ENCODE measurements at places on chromosomes 6 and 20. TPM values are rescaled to one million over a fixed set of nuclear protein-coding genes. Genes with fewer than 3 reads are reported as not detected.

DNA sequence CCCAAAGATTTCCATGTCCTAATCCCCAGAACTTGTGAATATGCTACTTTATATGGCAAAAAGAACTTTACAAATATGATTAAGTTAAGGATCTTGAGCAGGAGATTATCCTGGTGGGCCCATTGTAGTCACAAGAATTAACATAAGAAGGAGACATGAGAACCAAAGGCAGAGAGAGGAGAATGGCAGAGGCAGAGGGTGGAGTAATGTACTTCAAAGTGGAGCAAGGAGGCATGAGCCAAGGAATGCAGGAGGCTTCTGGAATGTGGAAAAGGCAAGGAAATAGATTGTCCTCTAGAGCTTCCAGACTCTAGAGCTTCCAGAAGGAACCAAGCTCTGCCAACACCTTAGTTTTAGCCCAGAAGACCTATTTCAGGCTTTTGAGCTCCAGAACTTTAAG, 147.4 kb downstream of the MOXD1 start:
- no peaks in the 10 kb centered on the region for H3K27me3 ChIP-seq
- no peaks in the 10 kb centered on the region for H3K4me1 ChIP-seq
- DNase-seq: no peak

DNA sequence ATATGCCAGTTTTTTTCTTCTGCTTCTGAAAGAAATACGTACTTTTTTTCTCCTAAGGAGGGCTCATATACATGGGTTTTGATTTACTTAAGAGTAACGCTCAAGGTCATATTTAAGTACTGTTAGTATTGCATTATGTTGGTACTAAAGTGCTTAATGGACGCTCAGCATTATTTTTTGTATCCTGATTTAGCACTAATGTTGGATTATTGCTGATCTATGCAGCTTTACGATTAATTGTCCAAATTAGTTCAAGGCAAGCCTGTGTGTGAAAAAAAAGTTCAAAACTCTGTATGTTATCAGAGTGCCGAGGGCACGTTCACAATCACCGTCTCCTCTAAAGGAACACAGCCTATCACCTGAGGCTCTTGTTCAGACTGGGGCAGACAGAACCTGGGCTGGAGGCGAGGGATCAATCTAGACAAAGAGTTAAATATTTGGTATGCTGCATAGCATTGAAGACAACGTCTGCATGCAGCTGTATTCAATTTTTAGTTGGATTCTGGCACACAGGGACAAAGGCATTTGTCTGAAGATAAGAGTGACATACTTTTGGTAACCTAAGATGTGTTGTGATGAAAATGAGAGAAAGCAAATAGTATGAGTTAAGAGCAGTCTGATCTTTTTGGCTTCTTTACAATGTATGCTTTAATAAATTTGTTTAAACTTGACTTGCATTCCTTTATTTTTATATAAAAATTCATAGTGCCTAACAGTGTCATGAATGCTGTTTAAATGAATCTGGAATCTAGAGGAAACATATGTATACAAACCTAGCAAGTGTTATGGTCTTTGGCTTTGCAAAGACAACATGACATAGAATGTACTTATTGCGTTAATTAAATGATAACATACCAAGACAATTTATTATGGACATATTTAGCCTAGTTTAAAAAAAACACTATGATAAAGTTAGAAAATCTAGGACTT, 341.2 kb downstream of the SAMD5 start:
- no peaks in the 10 kb centered on the region for H3K4me1 ChIP-seq
- no peak overlapping the region for H3K4me3 ChIP-seq
- H3K27me3 ChIP-seq: no peaks in the 10 kb centered on the region

GRCh38 chr6:120279466-120280167, 930.1 kb upstream of the MAN1A1 start:
- no peak for DNase-seq
- no peak overlapping the region for H3K27ac ChIP-seq
- H3K4me3 ChIP-seq: no peak overlapping the region
- H3K36me3 ChIP-seq: no peaks in the 10 kb centered on the region

GRCh38 chr6:66948106-66948505, 1241.1 kb upstream of the EYS start:
- H3K36me3 ChIP-seq: no peaks in the 10 kb centered on the region
- no peak overlapping the region for H3K4me3 ChIP-seq
- H3K27ac ChIP-seq: no peak overlapping the region
- no peaks in the 10 kb centered on the region for H3K27me3 ChIP-seq

- DNase-seq: no peak
- no peaks in the 10 kb centered on the region for H3K4me1 ChIP-seq
- no peak overlapping the region for H3K4me3 ChIP-seq
- peaks cover 21% of the 10 kb centered on the region for H3K27me3 ChIP-seq
- H3K36me3 ChIP-seq: no peaks in the 10 kb centered on the region
- H3K27ac ChIP-seq: no peak overlapping the region
These were observed 8.5 kb upstream of the SPATS1 start for GRCh38 chr6:44333942-44334341.

DNA sequence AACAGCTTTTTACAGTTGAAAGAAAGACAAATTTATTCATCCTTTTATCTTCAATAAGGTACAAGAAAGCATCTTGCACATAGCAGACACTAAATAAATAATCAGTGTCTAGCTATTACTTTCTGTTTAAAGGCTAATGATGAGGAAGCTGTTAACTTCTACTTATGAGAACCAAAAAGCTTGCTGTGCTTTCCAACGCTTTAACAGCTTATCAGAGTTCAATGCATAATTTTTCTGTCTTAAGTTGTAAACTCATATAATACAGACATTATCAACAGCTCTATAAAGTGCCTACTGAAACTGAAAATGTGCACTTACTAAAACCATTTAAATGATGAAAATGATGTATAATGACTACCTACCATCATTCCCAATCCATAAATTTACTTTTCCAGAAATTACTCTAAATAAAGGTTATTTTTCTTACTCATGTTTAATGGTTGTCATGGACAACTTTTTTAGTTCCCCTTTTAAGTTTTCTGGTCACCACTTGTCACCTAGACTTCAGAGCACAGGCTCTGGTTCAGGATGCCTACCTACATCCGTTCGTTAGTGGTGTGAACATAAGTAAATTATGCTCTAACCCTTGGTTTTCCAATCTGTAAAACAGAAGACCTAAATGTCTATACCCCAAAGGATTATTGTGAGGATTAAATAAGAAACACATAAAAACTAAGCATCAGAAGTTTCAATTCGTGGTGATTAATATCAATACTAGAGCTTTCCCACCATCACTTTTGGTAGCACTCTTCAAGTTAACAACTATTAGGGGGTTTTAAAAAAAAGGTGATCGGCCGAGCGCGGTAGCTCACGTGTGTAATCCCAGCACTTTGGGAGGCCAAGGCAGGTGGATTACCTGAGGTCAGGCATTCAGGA, 8.0 kb downstream of the PNISR start:
- no peak overlapping the region for H3K27ac ChIP-seq
- H3K27me3 ChIP-seq: no peaks in the 10 kb centered on the region
- H3K4me3 ChIP-seq: no peak overlapping the region
- DNase-seq: no peak
- peaks cover 47% of the 10 kb centered on the region for H3K4me1 ChIP-seq
- H3K36me3 ChIP-seq: no peaks in the 10 kb centered on the region

The NNAT gene
- 0.46 TPM for total RNA-seq

The PRND gene
- 0.17 TPM for total RNA-seq

The TUBB1 gene
- total RNA-seq: 0.31 TPM

The SGK2 gene
- 0.11 TPM for total RNA-seq

Measured in heart right ventricle (tissue), 16 donors.